ENCODE measurements at places on chromosomes 4 and X.

DNA sequence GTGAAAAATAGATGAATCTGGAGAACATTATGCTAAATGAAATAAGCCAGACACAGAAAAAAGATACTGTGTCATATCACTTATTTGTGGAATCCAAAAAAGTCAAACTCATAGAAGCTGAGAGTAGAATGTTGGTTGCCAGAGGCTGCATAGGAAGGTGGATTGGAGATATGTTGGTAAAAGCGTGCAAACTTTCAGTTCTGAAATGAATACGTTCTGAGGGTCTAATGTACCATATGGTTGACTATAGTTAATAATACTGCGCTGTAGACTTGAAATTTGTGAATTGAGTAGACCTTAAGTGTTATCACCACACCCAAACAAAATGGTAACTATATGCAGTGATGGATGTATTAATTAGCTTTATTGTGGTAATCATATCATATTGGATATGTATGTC is 45.0 kb upstream of the UPRT start:
- no peak for DNase-seq

- no peak for DNase-seq
Observed at GRCh38 chrX:57822818-57823217, 87.4 kb downstream of the ZXDA start.

DNA sequence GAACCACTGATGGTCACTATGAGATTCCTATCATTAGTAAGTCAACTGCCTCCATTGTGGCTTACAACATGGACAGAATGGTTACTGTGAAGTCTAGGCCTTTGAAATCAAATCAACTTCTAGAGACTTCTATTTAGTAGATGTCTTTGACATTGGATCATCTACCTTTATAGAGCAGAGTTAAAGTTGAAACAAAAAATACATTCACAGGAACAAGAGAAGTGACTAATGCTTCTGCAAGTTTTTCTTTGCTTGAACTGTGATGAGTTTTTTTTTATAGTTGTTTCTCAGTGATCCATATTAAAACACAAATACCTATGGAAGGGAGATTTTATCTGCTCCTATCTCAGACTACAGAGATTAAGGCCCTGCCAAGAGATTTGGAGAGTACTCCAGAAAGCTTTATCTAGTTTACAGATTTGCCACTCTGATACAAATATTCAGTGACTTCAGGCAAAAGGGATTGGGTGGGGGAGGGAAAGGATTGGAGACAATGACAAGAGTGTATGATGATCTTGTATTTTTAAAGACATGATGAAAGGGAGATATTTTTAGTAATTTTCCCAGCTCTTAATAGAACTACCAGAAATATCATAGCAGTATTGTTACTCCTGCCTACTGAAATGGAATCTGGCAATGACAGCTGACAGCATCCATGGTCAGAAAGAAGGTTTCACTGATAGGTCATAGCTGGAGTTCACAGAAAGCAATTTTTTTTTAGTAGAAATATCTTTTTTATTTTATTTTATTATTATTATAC is 16.0 kb upstream of the EPGN start:
- no peak for DNase-seq

DNA sequence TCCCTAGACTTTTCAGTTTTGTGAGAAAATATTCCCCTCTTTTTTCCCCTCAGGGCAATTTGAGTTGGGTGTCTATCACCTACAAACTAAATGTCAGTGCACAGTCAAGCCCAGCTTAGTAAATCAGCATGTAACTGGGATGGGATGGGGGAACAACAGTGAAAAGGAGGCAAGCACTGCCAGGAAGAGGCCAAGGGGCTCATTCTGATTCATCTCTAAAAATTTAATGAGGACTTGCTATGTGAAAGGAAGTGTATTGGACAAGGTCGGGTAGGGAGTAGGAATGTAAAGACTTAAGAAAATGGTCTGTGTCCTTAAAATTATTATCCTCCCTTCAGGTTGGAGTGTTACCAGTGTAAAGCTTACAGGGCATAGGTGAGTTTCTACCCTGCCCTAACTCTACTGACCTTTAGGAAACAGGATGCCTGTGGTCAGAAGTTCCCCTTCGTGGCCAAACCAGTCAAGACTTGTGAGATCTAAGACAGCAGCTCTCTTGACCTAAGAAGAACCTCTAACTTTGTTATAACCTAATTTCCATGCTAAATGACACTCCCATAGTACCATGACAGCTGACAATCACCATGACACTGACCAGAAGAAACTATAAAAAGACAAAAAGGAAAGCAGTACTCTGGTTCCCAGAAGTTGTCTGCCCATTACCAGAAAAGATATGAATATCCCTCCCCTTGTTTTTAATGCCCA is 194.4 kb upstream of the LDB2 start:
- no peak for DNase-seq

DNA sequence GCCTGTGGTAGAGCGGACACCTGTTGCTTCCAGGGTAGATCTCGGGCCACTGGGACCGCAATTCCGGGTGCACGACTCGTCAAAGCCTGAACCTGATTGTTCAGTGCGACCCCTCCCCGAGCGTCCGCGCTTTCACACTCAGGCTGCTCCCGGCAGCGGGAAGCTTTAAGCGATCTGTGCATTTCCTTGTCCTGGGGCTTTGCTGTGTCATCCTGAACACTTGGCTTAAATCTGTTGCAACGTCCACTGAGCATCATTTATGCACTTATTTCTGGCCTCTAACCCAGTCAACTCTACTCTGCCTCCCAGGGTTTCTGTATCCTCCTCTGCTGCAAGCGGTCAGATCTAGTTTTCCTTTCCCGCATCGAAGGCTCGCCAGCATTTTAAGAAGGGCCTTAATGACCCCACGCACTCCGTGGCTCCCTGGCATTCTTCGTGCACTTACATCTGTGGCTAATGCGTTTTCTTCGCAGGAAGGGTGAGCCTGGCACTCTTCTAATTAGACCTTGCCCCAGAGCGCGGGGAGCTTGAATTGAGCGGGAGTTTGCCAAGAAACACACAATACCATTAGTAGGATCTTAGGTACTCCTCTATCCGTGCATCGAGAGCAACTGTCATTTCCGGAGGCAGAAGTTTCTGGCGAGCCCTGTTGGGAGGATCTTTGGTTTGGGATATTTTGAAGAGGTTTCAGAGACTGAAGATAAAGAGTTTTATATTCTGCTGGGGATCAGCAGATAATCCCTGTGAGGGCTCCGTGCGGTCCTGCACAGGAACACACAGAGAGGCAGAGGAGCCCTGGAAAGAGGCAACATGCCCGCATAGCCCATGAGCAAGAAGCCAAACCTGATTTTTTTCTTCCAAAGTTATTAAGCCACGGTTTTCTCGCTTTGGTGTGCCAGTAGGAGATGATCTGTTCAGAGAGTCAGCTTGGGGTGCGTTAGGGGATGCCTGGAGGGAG is 654 bp upstream of the DDIT4L start:
- no peak for DNase-seq

- no peak for DNase-seq
Observed at GRCh38 chr4:142961866-142962265, 115.8 kb upstream of the INPP4B start.

DNA sequence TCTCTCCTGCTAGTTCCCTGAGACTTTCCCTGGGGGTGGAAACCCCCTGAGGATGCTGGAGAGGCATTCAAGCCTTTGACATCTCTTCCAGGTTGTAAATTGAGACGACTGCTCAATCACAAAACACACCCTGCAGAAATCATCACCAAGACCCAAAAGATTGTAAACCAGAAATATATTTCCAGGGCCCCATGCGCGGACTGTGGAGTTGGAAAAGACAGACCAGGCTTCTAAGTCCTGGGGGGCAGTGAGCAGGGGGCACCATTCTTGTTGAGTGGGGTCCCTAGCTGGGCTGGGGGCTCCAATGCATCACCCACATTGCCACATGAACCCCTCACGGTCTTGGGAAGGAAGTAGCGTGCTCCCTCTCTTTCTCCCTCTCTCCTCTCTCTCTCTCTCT is 87.9 kb upstream of the C4orf50 start:
- no peak for DNase-seq

GRCh38 chr4:37889849-37890800 is 759 bp upstream of the TBC1D1 start:
- peak; percentile 68 for DNase-seq

- DNase-seq = no peak
Observed at GRCh38 chr4:117420948-117421347, 335.6 kb upstream of the TRAM1L1 start.

GRCh38 chr4:19992471-19993093 is 259.1 kb upstream of the SLIT2 start:
- DNase-seq = no peak

DNA sequence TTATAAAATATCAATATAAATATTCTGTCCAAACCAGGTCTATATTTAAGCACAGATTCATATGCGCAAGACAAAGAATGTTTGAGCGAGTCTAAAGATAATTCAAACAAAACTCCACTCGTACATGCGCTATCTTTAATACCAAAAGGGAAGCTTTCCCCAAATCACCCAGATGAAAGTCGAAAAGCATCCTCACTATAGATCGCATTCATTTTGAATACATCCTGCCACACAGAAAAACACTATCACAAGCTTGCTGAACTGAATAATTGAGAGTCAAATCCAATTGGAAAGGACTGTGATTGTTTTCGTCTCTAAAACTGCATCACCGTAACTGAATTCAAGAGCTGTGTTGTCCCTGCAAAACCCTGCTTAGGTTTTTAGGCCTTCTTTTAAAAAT is 685 bp downstream of the TASL start:
- no peak for DNase-seq

DNA sequence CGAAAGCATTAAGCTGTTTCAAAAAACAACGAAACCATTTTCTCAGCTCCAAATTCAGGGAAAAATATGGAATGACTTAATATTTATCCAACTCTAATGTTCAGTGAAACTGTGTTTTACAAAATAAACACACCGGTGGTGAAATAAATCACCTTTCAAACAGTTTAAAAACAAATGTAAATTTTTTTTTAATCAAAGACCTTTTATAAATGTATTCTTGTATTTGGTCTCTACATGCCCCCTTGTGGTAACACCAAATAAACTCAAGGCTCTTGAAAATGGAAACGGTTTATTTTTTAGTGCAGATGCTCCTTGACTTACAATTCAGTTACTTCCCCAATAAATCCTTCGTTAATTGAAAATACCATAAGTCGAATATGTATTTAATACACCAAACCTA is 45.8 kb upstream of the ITM2A start:
- no peak for DNase-seq

DNA sequence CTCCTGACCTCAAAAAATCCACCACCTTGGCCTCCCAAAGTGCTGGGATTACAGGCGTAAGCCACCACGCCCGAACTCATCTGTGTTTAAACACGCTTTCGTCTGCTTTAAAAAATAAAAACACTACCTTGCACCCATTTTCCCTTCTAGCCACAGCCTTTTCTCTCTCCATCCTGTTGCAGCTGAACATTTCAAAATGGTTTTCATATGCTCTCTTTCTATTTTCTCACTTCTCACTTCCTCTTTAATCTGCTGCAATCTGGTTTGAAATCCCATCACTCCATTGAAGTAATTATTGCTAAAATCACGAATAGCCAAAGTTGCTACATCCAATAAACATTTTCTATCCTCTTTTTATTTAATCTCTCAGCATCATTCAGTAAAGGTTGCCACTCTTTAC is 70.0 kb downstream of the DCHS2 start:
- no peak for DNase-seq

- no peak for DNase-seq
Observed at GRCh38 chr4:41647383-41647782, 101.1 kb downstream of the PHOX2B start.

GRCh38 chrX:124216396-124217115 is 115.9 kb upstream of the TEX13D start:
- DNase-seq = no peak

GRCh38 chr4:1206299-1207156 is 34.1 kb upstream of the SPON2 start:
- DNase-seq = peak; percentile 56

DNA sequence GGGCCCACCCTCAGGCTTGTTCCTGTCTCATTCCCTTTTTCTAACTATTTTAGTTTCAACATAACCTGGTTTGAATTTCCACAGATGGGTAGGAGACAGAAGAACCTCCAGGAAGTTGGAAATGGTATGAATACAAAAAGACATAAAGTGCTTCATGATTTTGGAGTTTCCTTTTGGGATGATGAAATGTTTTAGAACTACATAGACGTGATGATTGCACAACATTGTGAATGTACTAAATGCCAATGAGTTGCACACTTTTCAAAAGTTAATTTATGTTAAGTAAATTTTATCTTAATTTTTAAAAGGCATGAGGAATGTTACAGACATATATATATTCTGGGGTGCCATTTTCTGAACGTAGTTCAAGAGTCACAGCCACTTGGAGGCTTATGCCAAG is 41.1 kb upstream of the IBSP start:
- no peak for DNase-seq

- no peak for DNase-seq
Observed at GRCh38 chr4:79081973-79082372, 142.7 kb upstream of the PAQR3 start.

GRCh38 chr4:15254236-15254880 is 173.5 kb upstream of the C1QTNF7 start:
- no peak for DNase-seq

DNA sequence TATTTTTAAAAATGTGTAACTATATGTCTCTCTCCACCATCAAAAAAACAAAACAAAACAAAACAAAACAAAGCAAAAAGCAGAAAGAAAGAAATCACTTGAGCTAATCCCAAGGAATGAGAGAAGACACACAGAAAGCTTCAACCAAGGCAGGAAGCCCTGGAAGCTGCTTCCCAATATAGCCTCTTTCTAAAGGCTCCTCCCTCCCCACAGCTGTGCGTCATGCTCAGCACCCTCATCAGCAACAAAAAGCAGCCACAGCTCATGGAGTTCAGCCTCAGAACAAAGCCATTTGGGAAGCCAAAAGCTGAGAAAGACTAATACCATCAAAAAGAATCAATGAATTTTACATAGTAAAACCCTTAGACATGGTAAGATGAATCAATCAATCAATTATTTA is 501.6 kb upstream of the SMIM31 start:
- DNase-seq = no peak

DNA sequence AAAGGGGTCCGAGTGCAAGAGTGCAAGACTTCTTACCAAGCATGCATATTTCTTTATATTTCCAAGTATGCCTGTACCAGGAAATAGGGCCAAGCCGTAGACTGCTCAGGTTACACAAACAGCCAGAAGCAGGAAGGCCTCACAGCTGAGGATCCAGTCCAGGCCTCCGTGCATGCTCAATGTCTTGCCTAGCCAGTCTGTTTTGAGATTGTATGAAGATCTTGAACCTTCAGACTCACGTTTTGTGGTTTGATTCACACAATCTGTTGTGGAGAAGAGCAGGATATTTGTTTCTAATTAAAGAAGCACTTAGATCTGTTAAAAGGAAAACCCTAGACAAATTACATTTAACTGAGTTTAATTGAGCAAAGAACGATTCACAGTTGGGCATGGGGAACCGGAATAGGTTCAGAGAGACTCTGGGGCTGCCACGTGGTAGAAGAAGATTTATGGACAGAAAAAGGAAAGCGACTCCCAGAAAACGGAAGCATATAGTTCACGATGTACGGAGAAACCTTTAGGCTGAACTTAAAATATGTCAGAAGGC is 1.2 kb downstream of the MGST2 start:
- no peak for DNase-seq

- DNase-seq = no peak
Observed at GRCh38 chrX:51891821-51892551, 1.4 kb upstream of the MAGED1 start.
